ENCODE measurements at places on chromosomes 12 and 14. TPM values are rescaled to one million over a fixed set of nuclear protein-coding genes. Genes with fewer than 3 reads are reported as not detected.

- no peak for DNase-seq
These were observed 143.0 kb downstream of the OTOGL start for GRCh38 chr12:80242321-80242720.

Gene RIPK3
- total RNA-seq = 3.5 TPM

Gene GSC
- total RNA-seq = 0.43 TPM

- DNase-seq = no peak
These were observed 553.7 kb upstream of the MDGA2 start for GRCh38 chr14:48229091-48229490.

DNA sequence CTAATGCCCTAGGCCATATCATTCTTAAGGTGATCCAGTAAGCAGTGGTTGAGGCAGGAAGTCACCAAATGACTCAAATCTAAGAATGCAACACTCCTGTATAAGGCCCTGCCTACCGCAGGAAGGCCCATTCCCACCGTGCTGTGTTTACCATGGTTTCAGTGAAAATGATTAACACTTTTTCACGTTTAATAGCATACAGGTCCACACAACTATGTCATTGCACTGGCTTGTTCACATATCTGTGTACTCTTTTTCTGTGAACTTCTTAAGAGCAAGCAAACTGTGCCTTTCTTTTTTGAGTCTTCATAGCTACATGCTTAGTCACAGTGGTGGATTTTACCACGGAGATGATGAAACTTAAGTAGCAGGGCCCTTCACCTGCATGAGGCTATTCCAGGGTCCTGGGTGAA, 214.9 kb downstream of the CNTN1 start:
- no peak for DNase-seq

Gene USP44
- total RNA-seq = 0.35 TPM

- DNase-seq = no peak
These were observed 17.1 kb upstream of the EMP1 start for GRCh38 chr12:13179211-13180074.

- DNase-seq = no peak
These were observed 18.9 kb downstream of the LEMD3 start for GRCh38 chr12:65188179-65188701.

- DNase-seq = no peak
These were observed 90.0 kb downstream of the FBXL14 start for GRCh38 chr12:1504304-1504894.

All from cardiac septum (tissue), 1 donor.